CD8-positive, alpha-beta memory T cell (primary cell): ENCODE measurements at places on chromosomes 11 and 22.
A peak's percentile ranks its signal among the peaks of the same experiment; 100 is the strongest.

- H3K27ac ChIP-seq: no peak overlapping the region
- H3K4me1 ChIP-seq: no peaks in the 10 kb centered on the region
- no peaks in the 10 kb centered on the region for H3K27me3 ChIP-seq
- peaks cover 22% of the 10 kb centered on the region for H3K36me3 ChIP-seq
- no peak for DNase-seq
These were observed 34.0 kb downstream of the AMPD3 start for GRCh38 chr11:10488934-10489691.

GRCh38 chr11:113760241-113760640 is 13.3 kb downstream of the ZW10 start:
- no peaks in the 10 kb centered on the region for H3K27me3 ChIP-seq
- no peak overlapping the region for H3K4me3 ChIP-seq

GRCh38 chr22:35450824-35451569 is 51.1 kb downstream of the MCM5 start:
- no peak overlapping the region for H3K4me3 ChIP-seq
- DNase-seq: no peak
- no peaks in the 10 kb centered on the region for H3K36me3 ChIP-seq
- H3K4me1 ChIP-seq: no peaks in the 10 kb centered on the region
- H3K27me3 ChIP-seq: no peaks in the 10 kb centered on the region
- H3K27ac ChIP-seq: no peak overlapping the region

DNA sequence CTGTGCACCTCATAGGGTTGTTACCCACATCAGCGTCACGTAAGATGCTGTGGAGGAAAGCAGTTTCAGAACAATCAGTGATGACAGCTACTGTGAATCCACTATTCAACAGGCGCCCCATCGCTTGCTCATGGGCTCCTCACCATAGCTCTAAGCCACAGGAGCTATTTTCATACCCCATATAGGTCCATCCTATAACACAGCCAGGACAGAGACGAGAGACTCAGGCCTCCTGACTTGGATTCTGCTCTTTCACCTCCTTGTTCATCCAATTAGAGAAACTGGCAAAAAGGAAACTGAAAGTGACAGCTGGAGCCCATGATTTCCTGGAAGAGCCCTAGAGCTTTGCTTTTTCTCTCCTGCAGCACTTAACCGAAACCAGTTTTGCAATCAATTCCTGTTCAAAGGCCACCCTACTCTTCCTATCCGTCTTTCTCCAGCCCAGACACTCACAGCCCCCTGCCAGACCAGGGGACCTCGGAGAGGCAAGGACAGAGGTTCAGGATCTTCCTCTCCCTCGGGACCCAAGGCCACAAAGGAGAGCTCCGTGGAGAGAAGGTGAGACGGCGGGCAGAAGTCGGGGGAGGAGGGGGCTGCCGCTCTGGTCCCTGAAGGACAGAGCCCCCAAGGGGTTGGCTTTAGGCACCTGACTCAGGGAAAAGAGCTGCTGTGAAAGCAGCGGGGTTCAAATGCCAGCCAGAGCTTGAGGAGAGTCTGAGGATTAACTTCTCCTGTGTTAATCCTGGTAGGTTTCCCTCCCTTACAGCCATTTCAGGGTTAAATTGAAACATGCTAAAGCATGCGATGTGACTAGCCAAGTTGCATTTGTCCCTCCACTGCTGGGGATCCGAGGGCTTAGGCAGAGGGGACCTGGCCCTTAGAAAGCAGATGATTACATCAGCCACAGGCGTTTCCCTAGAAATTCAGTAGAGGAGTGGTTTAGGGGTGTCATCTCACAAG is at the start of gene APOL6:
Gene APOL6 (plus strand): TSS at position 381 of the 960 bp plus-strand sequence. CDS start 7,980 bp downstream, outside the sequence.
- H3K4me1 ChIP-seq: peaks cover 33% of the 10 kb centered on the region
- peak within 1 kb of the TSS; percentile 98 for H3K4me3 ChIP-seq
- H3K36me3 ChIP-seq: no peaks in the 10 kb centered on the region
- H3K27ac ChIP-seq: peak within 1 kb of the TSS; percentile 97
- peak; percentile 78 for DNase-seq
- H3K27me3 ChIP-seq: no peaks in the 10 kb centered on the region

- DNase-seq: peak; percentile 82
- no peaks in the 10 kb centered on the region for H3K36me3 ChIP-seq
- H3K27ac ChIP-seq: no peak within 1 kb of the TSS
- H3K4me3 ChIP-seq: peak within 1 kb of the TSS; percentile 74
- H3K27me3 ChIP-seq: no peaks in the 10 kb centered on the region
These were observed at the start of gene SWAP70 for GRCh38 chr11:9663699-9664275. TSS of gene SWAP70 (plus strand) at chr11:9664077. CDS start at chr11:9664180, 103 bp downstream.

DNA sequence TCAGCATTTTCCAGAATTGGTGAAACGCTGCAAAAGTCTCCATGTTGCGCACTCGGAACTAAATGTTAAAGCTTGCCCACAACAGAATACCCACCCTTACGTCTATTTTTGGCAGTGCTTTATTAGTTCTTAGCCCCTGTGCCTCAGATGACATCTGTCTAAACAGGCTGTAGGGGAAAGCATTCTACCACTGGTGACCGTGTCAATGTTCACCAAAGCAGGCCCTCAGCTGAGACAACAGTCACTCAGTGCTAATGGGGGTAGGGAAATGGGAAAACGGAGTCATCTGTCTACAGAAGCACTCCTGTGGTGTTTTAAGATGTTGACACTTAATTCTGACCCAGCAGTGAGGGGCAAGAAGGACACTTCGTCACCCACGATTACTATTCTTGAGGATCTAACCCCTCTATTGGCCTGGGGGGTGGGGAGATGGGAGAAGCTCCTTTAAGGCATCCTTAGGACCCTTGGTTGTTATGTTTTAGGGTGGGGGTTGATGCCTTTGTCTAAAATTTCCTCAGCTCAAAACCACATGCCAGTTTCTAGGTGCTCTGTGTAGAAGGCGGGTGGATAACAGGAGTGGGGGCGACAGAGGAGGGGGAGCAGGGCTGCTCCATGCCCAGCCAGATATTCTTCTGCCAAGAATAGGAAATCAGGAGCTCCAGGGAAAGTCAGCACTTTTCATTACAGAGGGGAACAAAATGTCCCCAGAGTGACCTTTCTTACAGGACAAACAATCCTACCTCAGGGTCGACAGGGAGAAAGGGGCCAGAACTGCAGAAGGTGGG is 15.6 kb upstream of the MFRP start:
- H3K4me1 ChIP-seq: peaks cover 9% of the 10 kb centered on the region
- H3K27ac ChIP-seq: no peak overlapping the region
- H3K27me3 ChIP-seq: peaks cover 30% of the 10 kb centered on the region
- no peaks in the 10 kb centered on the region for H3K36me3 ChIP-seq
- no peak overlapping the region for H3K4me3 ChIP-seq
- DNase-seq: no peak

DNA sequence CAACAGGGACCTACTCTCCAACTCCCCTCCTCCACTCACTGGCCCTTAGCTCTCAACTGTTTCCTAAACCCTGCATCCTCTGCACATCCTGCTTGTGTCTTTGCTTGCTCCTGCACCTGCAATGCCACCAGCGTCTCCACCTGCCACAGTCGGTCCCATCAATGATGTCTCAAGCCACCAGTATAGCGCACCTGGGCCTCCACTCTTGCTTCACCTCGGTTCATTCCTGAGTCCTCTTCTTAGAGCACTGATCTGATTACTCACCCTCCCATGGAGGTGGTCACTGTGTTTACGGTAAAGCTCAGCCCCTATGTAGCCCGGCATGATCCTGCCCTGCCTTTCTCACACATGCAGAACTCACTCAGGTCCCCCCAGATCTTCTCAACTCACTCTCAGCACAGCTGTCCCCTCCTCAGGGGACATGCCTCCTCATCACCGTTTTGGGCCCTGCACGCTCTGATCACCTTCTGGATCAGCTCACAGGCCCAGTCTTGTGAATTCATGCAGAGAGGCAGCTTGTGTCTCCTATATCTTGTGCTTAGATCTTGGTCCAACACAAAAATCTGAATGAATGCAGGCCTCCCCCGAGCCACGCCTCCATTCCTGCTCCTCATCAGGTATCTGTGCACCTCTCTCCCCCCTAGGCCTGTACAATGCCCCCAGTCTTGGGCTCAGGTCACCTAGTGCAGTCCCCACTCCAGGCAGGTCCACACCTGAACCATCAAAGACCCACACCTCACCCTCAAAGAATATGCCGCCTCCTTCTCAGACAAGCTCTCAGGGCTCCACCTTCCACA is 31.4 kb downstream of the TRIM29 start:
- no peak for DNase-seq
- H3K27me3 ChIP-seq: peaks cover 5% of the 10 kb centered on the region
- H3K27ac ChIP-seq: no peak overlapping the region
- H3K36me3 ChIP-seq: no peaks in the 10 kb centered on the region
- H3K4me3 ChIP-seq: no peak overlapping the region

DNA sequence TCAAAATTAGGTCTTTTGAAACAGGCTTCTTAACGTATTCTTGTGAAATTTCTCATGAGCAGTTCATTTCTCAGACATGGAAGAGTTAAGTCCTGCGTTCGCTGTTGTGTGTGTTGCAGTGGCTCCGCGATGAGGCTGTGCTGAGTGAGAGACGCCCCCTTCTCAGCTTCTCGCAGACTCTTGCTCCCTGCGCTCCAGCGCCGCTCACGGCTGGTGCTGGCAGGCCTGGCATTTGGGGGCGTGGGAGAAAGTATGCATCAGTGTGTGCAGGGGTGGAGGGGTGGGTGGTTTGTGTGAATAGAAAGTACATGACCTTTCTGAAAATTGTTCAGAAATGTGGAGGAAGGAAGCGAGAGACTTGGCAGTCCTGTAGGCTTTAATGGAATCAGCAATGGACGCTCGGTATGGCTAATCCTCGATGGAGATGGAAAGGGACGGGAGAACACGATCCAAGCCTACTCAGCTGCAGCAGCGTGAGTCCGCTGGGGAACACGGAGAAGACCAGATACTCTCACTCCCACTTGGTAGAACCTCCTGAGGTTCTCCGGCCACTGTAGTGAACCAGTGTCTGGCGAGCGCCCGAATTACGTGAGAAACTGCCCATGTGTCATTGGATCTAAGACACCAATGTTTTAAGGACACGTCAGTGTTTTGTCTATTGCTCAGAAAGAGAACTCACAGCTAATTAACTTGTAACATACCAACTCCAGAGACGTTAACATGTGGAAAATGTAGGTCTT is 5.9 kb downstream of the TAB1 start:
- peaks cover 15% of the 10 kb centered on the region for H3K4me1 ChIP-seq
- H3K27ac ChIP-seq: no peak overlapping the region
- H3K4me3 ChIP-seq: no peak overlapping the region
- H3K27me3 ChIP-seq: no peaks in the 10 kb centered on the region
- no peaks in the 10 kb centered on the region for H3K36me3 ChIP-seq
